ENCODE measurements at places on chromosomes 6 and 20.

DNA sequence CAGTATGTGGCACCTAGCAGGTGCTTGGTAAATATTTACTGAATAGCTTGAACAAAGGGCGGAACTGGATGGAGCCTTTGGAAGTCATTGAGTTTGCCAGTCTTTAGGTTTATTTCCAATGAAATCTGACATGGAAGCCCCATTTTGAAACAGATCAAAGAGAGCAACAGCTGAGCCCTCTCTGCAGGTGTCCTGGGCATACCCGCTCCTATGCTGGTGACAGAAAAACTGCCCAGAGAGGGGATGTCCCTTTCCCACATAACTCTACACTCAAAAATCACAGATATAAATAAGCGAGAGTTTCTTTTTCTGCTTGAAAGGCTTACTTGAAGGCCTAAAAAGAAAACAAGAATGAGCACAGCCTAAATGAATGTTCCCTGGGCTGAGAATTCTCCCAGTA lies 53.0 kb upstream of the RALY start:
- DNase-seq = no peak

DNA sequence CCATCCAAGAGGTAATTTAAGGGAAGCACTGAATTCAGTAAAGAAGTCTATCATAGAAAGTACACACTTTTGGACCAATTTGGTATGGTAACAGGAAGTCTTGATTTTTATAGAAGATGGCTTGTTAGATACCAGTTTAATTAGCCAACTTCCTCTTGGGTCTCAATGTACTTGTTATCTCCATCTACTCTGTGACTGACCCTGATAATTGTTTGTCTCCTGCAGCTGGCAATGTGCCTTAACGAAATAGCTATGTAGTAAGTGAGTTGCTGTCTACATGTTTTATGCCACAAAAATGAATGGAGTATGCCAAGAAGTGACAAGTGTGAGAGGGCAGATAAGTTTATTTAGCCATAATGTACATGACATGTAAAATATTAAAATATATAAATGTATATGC lies 410.5 kb upstream of the MAN1A1 start:
- DNase-seq = no peak

GRCh38 chr6:42694586-42694985 lies 27.8 kb downstream of the PRPH2 start:
- DNase-seq = no peak

DNA sequence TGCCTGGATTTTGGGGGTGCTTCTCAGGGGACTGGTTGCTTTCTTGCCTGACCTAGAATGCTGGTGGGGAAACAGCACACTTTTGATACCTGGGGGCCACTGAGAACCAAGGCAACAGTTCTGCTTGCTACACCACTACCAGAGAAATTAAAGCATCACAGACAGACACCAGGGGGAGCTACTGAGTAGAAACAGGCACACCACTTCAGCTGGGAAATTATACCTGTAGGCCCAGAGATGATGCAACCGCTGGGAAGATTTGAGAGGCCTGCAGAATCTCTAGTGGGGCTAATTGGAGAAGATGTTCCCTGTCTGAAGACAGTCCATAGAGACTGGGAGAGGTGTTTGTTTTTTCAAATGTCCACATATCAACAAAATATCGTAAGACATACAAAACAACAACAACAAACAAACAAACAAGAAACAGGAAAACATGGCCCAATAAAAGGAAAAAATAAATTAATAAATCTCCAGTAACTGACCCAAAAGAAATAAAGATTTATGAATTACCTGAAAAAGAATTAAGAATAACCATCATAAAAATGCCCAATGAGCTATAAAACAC lies 129.4 kb upstream of the RIN2 start:
- DNase-seq = peak; percentile 88

GRCh38 chr20:61903575-61904340 lies 161.9 kb downstream of the TAF4 start:
- DNase-seq = no peak

DNA sequence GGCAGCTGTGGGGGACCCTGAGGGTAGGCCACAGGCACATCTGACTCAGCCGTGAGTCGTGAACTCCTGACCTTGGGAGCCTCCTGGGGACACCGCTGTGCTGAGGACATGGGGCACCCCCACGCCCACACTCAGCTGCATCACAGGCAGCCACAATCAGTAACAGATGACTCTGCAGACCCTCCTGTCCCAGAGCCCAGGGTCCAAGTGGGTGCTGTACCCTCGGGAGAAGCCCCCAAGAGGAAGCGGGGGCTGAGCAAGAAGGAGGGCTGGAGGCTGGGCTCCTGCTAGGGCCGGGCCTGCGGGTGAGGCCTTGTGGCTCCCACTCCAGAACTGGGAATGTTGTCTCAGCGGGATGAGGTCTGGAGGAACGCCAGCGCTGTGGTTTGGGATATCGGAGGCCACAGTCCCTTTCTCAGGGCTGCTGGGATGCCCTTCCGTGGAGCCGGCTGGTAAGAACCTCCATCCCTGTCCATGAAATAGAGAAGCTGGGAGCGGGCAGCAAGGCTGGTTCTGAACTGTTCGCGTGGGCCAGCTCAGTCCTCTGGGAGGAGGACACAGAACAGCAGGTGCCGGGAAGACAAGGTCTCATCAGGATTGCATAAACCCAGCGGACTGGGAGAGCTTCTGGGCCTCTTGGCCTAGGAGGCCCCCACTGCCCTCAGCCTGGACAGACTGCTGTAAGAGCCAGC lies 3.1 kb upstream of the LAMA5 start:
- DNase-seq = no peak

- DNase-seq = peak; percentile 58
These were observed 771 bp upstream of the PPP1R3G start for GRCh38 chr6:5084360-5084780.

DNA sequence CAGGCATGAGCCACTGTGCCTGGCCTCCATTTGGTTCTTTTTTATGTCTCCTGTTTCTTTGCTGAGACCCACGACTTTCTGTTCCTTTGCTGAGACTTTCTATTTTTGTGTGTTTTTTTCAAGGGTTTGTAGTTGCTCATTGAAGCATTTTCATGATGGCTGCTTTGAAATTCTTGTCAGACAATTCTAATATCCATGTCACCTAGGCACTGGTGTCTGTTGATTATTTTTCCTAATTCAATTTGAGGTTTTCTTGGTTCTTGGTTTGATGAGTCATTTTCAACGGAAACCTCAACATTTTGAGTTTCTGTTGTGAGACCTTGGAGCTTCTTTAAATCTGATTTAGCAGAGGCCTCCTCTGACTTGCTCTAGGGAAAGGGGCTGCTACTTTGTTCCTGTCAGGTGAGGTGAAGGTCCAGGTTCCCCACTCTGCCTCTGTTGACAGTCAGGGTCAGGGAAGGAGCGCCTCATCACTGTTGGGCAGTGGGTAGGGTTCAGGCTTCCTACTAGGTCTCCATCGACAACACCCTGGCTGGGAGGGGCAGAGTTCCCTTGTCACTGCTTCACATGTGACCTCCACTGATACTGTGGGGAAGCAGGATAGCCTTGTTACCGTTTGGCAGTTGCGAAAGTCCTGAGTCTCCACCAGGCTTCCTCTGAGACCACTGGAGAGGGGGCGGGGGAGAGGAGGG lies 67.2 kb upstream of the RNF24 start:
- DNase-seq = peak; percentile 80

- DNase-seq = no peak
These were observed 265.0 kb downstream of the UTRN start for GRCh38 chr6:144549837-144550747.

- DNase-seq = no peak
These were observed 232.1 kb upstream of the TENT5A start for GRCh38 chr6:81984599-81984998.

DNA sequence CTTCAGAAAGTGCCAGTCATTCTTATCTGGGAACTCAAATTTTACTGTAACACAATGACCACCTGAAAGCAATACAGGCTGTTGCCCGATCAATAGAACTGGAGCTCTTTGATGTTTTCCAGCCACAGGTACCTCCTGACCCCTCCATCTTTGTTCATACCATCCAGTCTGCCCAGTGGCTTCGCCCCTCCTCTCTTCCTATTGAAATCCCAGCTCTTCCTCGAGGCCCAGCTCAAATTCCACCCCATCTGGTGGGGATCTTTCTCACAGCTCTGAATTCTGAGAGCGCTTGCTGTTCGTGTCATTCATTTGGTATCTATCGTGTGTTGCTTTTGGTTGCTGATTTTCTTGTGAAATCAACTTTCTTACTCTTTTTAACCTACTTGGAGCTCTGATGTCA lies 87.9 kb upstream of the CNKSR3 start:
- DNase-seq = no peak

DNA sequence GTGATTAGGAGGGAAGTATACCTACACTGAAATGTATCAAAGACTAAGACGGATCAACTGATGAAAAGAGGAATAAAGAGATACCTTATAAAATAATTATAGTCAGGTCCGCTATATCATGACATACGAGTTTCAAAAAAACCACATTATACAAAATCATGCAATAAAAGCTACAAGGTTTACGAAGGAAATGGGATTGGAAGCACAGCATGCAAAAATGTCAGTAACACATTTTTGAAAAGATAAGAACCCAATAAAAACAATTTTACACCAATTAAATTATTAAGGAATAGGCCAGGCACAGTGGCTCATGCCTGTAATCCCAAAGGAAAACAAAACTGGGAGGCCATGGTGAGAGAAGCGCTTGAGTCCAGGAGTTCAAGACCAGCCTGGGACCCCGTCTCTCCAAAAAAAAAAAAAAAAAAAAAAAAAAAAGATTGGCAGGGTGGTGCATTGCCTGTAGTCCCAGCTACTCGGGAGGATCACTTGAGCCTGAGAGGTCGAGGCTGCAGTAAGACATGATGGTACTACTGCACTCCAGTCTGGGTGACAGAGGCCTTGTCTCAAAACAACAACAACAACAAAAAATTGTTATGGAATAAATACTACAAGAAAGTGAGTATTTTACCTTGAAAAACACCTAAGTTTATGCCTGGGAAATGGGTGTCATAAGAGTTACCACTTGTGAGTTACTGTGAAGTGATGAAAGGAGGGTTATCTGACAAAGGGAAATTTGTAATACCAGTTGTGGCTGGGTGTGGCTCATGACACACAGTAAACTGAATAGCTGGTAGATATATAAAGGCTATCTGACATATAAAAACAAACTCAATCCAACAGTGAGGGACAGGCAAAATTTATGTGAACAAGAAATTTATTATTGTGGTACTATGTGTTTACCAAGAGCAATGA lies 45.2 kb downstream of the RANBP9 start:
- DNase-seq = no peak

- no peak for DNase-seq
These were observed 570.0 kb downstream of the MMUT start for GRCh38 chr6:48893048-48893447.

GRCh38 chr20:35171753-35172433 lies at the start of gene PROCR:
Gene PROCR, plus strand, starts transcription at chr20:35172072. Its CDS starts 83 bp downstream, at chr20:35172155.
- DNase-seq = peak; percentile 92

GRCh38 chr20:38835792-38836191 lies 30.3 kb downstream of the PPP1R16B start:
- no peak for DNase-seq

- peak; percentile 9 for DNase-seq
These were observed 132.0 kb downstream of the PCSK2 start for GRCh38 chr20:17358854-17359253.

DNA sequence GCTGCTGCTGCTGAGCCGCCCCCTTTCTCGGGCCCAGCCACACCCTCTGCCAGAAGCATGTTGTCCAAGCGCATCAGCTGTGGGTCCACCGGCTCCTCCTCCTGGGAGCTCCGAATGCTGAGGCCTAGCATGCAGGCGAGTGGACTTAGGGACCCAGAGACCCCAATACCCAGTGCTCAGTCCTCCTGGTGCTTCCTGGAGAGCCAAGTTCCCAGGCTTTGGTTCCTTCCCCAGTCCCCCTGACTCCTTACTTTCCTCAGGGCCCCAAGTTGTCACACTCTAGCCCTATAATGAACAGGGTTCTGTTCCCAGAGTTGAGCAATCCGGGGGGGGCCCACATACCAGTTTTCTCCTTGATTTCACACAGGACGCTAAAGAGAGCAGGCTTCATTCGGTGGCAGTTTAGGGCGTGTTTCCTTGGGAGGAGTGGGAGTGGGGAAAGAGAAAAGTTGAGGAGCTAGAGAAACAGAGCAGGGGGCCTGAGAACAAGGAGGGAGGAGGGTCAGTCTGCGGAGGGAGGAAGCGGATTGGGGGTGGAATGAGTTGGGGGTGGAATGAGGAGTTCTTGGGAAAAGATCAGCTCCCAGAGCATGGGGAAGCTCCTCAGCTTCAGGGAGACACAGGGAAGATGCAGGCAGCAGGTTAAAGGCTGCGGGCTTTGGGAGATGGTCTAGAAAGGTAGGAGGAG lies 1.5 kb downstream of the PBX2 start:
- DNase-seq = no peak

DNA sequence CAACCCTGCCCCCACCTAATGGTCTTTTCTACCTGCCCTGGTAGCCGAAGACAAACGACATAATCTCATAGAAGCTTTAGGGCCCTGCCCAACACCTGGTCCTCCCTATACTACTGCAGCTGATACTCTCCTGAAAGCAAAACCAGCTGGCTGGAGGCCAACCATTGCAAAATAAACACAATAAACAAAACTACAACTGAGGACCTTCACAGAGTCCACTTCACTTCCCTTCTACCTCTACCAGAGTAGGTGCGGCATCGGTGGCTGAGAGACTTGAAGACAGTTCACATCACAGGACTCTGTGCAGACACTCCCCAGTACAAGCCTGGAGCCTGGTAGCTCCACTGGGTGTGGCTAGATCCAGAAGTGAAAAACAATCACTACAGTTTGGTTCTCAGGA lies 476.2 kb downstream of the MMUT start:
- DNase-seq = no peak

- DNase-seq = no peak
These were observed 3.6 kb downstream of the SULF2 start for GRCh38 chr20:47781632-47782031.

All from islet precursor cell (in vitro differentiated cells).